Activated CD4-positive, alpha-beta T cell treated with anti-CD3 and anti-CD28 coated beads, Interleukin-2, amount 10 ng/mL, durations not matched to agents 7 days and 5 days (primary cell): ENCODE measurements at places on chromosomes 3 and 15.
A peak's percentile ranks its signal among the peaks of the same experiment; 100 is the strongest.

DNA sequence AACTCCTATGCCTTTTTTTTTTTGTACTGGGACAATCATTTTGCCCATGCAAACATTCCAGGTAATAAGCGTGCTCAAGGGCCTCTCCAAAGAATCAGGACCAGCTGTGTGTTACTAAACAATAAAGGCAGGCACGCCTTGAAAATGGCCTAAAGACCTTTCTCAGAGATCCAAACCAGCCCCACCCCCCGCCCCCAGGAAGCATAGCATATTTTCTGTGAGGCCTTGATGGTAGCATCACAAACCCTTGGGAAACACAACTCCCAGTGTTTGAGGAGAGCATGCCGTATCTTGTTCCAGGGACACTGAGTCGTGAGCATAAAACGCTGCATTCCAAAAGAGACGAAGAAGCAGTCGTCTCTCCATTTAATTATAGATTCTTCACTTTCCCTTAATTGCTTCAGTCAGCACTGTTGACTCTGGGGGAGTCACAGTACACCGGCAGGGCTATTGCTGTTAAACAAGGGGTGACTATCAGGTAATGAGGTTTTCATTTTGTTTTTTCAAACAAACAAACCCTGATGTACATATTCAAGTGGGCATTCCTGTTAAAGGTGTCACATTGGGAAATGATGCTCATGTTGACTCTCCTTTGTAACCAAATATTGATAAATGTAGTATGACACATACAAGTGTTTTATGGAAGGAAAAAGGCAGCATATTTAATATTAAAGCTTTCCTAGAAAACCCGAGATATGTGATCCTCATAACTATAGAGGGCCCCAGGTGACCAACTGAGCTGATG, 4.4 kb upstream of the TPM1 start:
- no peak for DNase-seq

GRCh38 chr3:69272556-69272955, 113.3 kb downstream of the FRMD4B start:
- no peak for DNase-seq

GRCh38 chr3:158165141-158165655, 55.3 kb downstream of the RSRC1 start:
- no peak for DNase-seq

- DNase-seq, result no peak
Observed at GRCh38 chr3:99474776-99475175, 163.6 kb upstream of the COL8A1 start.

- no peak for DNase-seq
Observed at GRCh38 chr3:43461345-43461744, 160.5 kb downstream of the ANO10 start.

- no peak for DNase-seq
Observed at GRCh38 chr3:41907330-41908073, 54.4 kb downstream of the ULK4 start.

DNA sequence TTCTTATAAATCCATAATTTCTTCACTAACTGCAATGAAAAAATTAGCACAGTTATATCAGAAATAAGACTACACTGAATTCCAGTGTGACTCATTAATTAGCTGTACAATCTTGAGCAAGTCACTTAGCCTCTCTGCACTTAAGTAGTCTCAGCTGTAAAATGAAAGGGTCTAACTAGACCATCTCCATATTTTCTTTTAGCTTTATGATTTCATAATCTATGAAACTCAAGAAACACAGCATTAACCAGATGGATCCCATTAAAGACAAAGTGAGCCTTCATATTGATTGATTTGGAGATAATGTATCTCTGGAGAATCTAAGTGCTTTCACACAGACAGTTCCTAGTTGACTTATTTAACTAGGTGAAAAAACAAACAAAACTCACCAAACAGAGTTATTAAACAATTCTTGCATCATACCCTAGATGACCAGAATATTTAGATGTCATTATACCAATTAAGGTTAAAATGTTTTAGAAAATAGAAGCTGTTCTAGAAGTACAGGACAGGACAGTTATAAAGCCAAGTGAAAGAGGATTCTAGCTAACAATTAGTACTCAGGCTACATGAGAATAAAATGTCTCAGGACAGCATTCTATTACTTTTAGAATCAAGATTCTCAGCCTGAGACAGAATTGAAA, 11.2 kb downstream of the CSNK1G1 start:
- DNase-seq, result no peak

DNA sequence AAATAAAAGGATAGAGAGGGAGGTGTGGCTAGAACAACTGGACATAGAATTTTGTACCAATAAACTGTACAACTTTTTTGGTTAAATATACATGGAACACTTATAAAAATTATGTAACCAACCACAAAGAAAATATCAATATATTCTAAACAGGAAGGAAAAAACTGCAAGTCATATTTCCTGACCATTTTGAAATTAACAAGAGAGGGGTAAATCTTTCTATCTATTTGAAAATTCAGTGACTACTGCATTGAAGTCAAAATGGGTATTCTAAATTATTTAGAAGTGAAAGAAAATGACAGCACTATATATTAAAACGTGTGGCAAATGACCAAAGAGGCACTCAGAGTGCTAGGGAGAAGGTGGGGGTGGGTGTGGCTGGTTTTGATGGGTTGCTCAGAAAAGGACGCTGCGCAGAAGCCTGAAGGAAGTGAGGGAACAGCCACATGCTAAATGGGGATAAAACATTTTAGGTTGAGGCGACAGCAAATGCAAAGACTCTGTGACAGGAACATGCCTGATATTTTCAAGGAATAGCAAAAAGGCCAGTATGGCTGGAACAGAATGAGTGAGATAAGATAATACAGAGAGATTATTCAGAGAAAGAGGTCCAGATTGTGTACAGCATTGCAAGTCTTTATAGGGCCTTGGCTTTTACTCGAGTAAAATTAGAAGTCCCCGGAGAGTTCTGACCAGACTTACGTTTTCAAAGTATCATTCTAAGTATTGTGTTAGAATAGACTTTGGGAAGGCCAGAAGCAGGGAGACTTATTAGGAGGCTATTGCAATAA, 41.1 kb downstream of the ERICH6 start:
- no peak for DNase-seq

DNA sequence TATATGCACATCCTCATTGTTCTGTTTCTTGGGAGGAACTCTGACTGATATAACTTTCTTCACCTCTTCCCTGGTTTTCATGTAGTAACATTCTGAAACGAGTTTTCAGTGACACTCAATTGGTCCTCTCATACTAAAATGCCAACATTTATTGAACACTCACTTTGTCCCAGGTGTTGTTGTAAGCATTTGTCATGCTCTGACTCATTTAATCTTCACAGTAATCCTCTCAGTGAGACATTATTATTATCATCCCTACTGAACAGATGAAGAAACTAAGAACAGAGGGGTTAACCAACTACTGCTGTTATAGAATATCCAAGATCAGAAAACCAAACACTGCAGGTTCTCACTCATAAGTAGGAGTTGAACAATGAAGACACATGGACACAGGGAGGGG, 94.1 kb upstream of the MRPL3 start:
- DNase-seq, result no peak

DNA sequence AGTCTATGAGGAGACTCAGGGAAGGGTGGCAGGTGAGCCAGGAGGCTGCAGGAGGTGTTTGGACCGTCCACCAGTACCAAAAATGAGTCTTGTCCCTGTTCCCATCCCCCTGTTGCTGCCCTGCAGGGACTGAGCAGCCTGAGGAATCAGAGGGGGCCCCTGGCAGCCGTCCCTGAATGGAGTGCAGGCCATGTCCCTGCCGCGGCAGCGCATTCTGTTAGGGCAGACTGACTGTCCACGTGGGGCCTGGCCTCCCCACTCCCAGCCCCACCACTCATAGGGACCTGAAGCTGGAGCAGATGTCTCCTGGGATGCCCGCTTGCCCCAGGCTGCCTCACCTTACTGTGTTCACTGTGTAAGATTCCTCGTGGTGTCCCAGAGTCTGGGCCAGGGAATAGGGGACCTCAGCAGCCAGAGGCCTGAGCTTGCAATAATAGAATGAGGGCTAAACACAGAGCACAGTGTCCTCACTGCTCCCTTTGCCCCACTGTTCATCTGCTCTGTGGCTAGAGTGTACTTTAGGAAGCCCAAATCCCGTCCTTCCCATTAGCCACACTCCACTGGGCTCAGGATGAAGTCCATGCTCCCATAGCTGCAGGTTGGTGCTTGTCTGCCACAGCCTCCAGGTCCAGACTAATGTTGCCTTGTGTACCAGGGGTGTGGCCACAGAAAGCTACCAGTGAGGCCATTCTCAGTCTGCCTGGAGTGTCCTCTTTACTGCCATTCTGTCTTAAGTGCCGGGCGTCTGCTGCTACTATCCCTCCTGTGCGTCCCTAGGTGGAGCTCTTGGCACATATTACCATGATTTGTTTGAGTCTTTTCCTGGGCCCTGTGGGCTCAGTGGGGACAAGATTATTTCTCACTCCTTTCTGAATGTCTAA, 63.2 kb downstream of the HCN4 start:
- DNase-seq, result peak; percentile 36

- no peak for DNase-seq
Observed at GRCh38 chr3:150302246-150302645, 105.9 kb upstream of the TSC22D2 start.

GRCh38 chr3:32780071-32780734, 37.6 kb upstream of the TRIM71 start:
- no peak for DNase-seq

DNA sequence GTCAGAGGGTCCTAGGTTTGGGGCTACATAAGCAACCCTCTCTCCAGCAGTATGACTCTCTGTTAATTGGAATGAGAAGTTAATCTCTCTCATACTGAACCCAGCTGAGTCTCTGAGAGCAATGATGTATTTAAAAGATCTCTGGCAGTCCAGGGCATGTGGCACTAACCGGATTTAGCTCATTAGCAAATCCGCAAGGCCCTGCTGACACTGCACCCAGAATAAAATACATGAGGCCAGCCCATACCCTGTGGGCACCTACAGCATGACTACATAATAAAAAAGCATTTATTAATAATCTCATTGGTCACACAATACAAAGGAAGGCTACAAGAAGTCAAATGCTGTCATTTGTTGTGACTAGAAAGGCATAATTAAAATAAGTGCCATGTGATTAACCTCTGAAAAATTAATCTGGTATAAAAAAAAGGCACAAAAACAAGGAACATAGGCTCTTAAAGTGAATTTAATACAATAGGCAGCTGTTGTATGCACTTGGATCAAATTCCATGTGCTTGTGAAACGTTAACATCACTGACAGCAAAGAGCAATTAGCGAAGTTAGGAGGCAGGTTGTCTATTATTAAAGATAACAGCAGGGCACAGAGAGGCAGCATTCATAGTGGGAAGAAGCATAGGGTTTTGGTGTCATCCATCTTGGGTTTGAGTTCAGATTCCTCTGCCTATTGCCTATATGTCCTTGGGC, 381.2 kb downstream of the WDR72 start:
- DNase-seq, result no peak

DNA sequence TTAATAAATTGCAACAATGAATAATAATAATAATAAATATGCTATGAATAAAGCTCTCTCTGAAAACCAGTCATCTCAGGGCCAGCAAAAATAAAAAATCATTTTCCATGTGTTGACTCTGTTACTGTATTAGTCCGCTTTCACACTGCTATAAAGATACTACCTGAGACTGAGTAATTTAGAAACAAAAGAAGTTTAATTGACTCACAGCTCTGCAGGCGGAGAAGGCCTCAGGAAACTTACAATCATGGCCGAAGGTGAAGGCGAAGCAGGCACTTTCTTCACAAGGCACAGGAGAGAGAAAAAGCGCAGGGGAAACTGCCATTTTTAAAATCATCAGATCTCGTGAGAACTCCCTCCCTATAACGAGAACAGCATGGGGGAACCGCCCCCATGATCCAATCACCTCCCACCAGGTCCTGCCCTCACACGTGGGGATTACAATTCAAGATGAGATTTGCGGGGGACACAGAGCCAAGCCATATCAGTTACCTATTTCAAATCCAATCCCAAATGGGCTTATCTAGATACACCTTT, 224.1 kb downstream of the IGSF11 start:
- no peak for DNase-seq
